ENCODE measurements at places on chromosomes 11 and 22.

DNA sequence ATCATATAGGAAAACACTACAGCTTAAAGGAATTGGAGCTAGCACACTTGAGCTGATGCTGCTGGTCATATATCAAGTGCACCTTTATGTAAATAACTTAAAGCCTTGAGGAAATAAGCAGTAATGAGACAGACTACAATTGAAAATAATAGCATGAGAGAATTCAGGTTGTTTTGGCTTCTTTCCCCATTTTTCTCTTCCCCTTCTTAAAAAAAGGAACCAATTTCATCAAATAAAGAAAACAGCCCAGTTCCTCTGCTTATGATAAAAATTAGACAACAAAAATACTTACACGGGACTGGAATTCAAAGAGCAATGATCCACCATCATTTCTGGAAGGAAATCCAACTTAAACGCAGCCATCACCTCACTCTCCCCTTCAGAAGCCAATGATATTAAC lies 50.2 kb upstream of the RAPSN start:
- no peak for DNase-seq

- peak; percentile 64 for DNase-seq
These were observed 1.1 kb upstream of the TTLL1 start for GRCh38 chr22:43090130-43090789.

DNA sequence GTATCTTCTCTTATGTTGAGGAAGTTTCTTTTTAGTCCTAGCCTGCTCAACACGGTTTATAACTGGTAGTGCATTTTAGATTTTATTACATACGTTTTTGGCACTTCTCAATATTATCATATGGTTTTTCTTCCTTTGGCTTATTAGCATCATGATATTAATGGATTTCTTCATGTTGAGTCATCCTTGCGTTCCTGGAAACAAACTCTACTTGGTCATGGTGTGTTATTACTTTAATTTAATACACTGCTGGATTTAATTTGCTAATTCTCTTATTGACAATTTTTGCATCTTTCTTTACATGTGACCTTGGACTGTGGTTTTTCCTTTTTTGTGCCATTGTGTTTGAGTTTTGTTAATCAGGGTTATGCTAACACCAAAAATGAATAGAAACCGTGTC lies 20.5 kb downstream of the IGF2 start:
- DNase-seq: no peak

GRCh38 chr11:28269586-28269985 lies 161.4 kb downstream of the METTL15 start:
- no peak for DNase-seq

- DNase-seq: no peak
These were observed 174.8 kb downstream of the NELL1 start for GRCh38 chr11:20844216-20844615.

GRCh38 chr11:23976841-23977271 lies 520.0 kb upstream of the LUZP2 start:
- DNase-seq: no peak

- no peak for DNase-seq
These were observed 81.4 kb downstream of the TBC1D22A start for GRCh38 chr22:46843821-46844255.

DNA sequence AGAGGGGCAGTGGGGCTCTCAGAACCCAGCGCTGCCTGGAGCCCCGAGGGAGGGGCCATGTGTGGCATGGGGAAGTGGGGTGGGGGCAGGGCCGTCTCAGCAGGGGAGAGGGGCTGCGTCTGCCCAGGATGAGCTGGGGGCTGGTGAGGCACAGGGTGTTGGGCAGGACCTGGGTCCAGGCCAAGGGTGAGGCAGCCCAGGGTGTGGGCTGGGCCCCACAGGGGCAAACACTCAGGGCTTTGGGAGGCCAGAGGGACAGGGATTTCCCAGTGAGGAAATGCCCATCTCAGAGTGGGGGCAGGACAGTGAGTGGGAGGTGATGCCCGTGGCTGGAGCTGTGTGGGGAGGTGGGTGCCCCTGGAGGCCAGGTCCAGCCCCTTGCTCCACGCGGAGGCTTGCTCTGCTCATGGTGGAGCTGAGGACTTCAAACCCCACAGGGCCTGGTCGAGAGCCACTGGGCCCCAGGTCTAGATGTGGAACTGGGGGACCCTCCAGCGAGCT lies 5.4 kb downstream of the PLXNB2 start:
- DNase-seq: no peak
